ACHN (cell line): ENCODE measurements at places on chromosomes 16 and 17.

DNA sequence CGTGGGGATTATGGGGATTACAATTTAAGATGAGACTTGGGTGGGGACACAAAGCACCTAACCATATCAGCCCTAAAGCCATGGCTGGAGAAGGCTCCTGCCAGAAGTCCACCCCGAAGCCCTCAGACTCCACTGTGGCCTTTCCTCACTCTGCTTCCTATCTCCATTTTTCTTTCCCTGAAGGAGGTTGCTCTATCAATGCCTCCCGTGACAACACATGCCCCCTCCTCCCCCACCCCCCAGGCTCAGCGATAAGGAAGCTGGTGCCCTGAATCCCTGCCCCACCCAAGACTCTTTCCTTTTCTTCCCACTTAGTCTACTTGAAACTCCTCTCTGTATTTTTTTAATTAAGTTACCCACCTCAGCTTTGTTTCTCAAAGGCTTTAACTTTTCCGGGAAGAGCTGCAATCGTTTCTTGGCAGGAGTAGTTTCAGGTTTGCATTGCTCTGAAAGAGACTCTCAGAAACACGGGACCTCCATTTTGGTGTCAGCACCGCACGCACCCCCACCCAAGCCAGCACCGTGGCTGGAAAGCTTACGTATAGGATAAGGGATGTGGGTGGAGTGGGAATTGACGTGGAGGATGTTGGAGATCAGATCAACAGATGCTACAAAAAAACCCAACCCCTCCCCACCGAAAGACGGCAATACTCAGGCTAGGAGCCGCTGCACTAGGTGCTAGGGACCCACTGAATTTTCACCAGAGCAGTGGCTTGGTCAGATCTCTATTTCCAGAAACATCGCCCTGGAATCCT is 15.2 kb upstream of the CA4 start:
- DNase-seq: no peak

DNA sequence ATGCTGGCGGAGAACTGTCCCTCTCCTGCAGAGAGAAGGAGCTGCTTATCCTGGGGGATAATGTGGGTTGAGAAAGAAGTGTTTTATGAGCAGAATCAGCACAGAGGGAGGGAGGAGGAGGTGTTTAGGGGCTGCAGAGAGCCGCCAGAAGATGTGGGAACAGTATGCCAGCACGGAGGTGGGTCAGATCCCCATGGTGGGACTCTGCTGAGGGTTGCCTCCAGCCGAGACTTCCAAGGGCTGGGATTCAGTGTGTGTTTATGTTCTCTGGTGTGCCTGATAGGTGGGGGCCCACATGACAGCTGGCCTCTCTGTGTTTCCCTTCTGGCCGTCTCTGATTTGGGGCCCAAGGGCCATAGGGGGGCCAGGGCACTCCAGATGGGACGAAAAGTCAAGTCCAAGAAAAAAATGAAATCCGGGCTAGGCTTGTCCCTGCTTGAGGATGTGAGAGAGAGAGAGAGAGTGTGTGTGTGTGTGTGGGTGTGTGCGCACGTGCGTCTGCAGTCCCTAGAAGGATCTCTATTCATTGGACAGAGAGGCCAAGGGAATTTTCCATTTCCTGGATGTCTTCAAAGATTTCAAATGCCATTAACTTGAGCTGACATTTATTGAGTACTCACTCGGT is 21.6 kb downstream of the PRKCB start:
- no peak for DNase-seq

GRCh38 chr17:79842656-79843473 is 3.6 kb upstream of the CBX4 start:
- peak; percentile 21 for DNase-seq

- peak; percentile 58 for DNase-seq
Observed at GRCh38 chr16:4212934-4213296, 29.0 kb downstream of the SRL start.
